ENCODE measurements at places on chromosomes 5 and 9.

GRCh38 chr9:130288393-130288792 lies 22.8 kb downstream of the HMCN2 start:
- DNase-seq: no peak

GRCh38 chr5:140143521-140144258 lies 18.0 kb downstream of the IGIP start:
- no peak for DNase-seq

DNA sequence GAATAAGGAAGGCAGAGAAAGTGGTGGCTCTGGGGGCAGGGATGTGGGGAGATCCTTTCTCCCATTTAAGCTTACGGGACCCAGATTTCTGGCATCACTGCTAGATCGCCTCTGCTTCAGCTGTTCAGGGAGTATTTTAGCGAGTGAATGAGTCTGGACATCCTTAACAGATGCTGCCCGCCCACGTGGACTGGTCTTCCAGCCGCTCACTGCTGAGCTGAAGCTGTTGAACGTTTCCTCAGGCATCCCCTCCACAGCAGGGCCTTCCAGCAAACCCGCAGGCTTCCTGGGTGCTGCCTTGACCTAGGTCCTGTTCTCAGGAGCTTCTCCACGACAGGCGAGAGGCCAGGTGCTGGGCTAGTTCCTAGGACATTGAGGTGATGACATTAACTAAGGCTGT lies 144.4 kb upstream of the EFNA5 start:
- DNase-seq: no peak

DNA sequence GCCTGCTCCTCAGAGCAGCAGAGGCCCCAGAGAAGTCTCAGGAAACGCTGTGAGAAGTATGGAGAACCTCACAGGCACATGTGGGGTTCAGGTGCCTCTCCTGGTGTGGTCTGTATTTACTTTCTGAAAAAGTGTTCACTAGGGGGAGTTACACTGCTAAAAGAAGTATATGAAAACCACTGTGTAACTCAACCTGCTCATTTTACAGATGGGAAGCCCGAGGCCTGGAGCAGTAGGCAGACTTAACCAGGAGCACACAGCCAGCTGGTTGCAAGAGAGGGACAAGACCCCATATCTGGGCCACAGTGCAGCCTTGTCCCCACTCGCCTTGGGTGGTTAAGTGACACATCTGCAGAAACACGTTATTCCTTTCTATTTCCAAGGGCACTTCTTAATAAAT lies 112.8 kb upstream of the SAP30L start:
- DNase-seq: no peak

DNA sequence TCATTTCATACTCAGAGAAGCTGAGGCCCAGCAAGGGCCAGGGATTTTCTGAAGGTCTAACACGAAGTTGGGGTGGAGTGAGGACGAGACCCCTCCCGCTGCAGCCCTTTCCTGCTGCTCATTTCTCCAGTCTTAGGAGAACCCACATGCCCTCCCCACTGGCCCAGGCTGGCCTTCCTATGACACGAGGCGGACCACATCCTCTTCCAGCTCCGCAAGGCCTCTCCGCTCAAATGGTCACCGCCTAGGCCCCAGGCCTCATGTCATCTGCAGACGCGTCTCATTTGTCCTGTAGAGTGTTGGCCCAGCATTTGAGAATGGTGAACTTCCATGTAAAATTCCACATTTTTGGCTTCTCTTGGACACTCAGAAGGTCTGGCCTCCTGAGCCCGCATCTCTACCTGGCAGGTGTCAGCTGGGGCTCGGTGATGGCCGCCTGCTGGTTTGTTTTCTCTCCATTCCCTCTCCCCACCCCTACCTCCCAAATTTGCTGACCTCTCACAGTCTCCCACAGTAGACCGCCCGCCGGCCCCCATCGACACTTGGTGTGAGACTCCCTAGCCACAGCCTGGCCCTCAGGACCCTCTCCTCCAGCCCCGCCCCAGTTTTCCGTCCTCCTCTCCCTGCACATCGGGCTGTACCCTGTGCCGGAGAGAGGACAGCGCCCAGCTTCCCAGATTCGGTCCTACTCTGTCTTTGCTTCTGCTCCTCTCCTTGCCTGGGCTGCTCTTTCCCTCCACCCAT lies 51.7 kb downstream of the ERGIC1 start:
- no peak for DNase-seq

- DNase-seq: no peak
Observed at GRCh38 chr9:105531530-105531929, 26.4 kb upstream of the FKTN start.

GRCh38 chr9:109295221-109296130 lies 25.4 kb downstream of the EPB41L4B start:
- no peak for DNase-seq

- DNase-seq: no peak
Observed at GRCh38 chr9:78714576-78714975, 417.7 kb downstream of the PSAT1 start.

GRCh38 chr5:146796911-146797310 lies 81.6 kb downstream of the PPP2R2B start:
- no peak for DNase-seq

DNA sequence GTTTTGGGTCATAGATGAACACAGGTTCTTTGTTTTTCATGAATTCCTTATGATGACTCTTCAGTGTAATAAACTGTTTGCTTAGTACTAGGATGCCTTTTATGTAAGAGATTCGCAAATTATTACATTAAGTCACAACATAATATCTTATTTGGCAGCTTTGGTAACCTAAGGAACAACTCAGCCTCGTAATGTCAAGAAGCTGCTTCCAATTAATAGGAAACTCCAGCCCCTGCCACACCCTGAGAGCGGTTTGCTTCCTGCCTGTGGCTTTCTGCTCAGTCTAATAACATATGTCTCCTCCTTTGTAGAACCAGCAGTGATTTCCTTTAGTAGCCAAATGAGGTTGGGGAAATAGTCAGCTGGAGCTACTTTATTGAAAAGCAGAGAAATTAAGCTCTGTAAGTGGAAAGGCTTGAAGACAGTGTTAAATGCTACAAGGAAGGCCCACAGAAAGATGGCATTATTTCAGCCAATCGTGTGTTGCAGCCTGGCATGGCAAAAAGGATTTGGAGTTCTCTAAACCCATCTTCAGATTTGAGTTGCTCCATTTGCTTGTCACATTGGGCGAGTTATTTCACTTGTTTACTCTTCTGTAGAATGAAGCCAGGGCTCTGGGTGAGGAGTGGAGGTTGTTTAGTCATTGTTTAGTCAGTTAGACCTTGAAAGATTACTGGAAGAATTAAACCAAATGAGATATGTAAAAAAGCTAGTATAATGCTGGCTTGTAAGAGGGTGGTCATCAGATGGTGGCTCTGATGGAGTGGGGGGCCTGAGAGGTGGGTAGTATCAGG lies 54.1 kb downstream of the MTAP start:
- no peak for DNase-seq

Data from H1 (cell line).